ENCODE measurements at places on chromosomes 13 and 19.

GRCh38 chr19:36876993-36877938 lies 26.6 kb downstream of the ZNF345 start:
- no peak for DNase-seq

- DNase-seq, result no peak
These were observed 21.4 kb downstream of the CFAP97D2 start for GRCh38 chr13:114200399-114200911.

DNA sequence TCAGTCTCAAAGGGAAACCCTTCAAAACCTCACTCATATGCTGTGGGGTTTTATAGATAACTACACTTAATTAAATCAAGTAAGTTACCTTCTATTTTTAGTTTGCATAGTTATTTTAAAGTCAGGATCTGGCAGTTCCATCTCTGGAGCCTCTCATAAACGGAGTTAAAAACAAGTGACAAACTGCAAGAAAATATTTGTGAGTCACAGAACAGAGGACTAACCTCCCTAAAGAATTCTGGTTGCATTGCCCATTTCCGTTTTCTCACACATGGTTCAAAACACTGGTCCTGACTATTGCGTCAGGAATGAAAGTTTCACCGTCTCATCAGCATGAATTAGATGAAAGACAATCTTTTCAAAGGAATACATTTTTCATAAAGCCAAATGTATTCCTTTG lies 10.6 kb downstream of the RXFP2 start:
- no peak for DNase-seq

DNA sequence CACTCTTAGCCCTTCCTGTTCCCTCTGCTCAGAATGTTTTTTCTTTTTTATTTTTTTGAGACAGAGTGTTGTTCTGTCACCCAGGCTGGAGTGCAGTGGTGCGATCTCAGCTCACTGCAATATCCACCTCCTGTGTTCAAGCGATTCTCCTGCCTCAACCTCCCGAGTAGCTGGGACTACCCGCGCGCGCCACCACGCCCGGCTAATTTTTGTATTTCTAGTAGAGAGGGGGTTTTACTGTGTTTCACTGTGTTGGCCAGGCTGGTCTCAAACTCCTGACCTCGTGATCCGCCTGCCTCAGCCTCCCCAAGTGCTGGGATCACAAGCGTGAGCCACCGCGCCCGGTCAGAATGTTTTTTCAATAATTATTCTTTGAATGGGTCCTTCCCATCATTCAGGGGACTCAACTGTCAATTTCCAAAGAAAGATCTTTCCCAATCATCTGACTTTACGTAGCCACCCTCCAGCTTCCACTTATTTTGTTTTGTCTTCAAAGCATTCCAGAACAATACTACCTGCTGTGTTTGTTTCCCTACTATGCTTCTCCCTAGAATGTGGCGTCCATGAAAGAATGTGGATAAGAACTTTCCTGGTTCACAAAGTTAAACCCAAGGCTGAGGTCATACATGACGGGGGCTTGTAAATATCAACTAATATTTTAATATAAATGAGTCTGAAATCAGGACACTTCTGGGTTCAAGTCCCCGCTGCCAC lies 1.2 kb downstream of the NDUFA7 start:
- DNase-seq, result no peak

- DNase-seq, result no peak
These were observed 169.2 kb upstream of the IRS2 start for GRCh38 chr13:109955598-109955997.
